ENCODE measurements at places on chromosomes 1 and 21.

GRCh38 chr1:96481409-96481808 is 240.2 kb upstream of the PTBP2 start:
- DNase-seq: no peak

DNA sequence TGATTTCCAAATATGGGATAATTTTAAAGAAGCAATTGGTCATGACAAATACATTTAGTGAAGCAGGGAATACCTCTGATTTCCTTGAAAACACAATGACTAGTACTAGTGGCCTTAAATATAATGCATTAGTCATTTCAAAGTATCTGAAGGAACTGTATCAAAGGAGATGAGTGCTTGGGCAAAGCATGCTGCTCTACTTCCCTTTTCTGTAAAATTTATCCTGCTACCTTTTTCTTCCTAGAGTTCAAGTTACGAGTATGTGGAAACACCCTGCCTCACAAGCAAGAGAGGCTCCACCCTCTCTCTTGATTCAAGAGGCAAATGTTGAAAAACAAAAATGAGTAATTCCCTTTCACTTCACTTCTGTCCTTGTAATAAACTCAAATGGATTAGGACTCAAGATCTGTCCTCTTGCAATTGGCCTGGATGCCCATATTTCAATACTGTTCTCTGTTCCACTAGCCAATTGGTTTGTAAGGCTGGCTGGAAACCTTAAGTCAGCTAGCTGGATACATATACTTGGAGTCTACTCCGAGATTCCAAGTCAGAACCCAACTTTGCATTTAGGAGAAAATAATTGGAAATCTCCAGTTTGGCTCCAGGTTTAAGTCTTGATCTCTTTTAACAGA is 92.5 kb downstream of the CDC42BPA start:
- DNase-seq: peak; percentile 50

DNA sequence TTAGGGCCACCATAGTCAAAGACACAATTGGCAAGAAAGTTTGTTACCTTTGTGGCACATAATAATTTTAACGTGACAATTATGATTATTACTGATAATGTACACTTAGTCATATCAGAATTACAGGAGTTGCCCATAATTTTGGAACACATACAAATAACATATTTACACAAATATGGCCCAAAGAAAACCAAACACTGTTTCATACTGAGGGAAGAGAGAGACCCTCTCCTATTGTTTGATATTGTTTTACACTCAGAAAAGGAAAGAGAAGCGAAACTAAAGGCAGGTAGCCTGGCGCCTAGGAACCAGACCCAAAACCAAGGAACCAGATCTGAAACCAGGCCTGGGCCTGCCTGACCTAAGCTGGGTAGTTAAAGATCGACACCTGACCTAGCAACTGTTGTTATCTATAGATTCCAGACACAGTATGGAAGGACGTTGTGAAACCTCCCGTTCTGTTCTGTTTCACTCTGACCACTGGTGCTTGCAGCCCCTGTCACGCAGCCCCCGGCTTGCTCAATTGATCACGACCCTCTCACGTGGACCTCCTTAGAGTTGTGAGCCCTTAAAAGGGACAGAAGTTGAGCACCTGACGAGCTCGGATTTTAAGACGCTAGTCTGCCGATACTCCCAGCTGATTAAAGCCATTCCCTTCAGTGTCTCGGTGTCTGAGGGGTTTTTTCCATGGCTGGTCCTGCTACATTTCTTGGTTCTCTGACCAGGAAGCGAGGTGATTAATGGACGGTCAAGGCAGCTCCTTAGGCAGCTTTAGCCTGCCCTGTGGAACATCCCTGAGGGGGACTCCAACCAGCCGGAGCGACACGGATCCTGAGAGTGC is 27.9 kb downstream of the C1orf115 start:
- no peak for DNase-seq

- no peak for DNase-seq
Observed at GRCh38 chr1:228510101-228510802, 23.1 kb downstream of the RNF187 start.

GRCh38 chr1:29398431-29398830 is 162.1 kb downstream of the PTPRU start:
- no peak for DNase-seq

DNA sequence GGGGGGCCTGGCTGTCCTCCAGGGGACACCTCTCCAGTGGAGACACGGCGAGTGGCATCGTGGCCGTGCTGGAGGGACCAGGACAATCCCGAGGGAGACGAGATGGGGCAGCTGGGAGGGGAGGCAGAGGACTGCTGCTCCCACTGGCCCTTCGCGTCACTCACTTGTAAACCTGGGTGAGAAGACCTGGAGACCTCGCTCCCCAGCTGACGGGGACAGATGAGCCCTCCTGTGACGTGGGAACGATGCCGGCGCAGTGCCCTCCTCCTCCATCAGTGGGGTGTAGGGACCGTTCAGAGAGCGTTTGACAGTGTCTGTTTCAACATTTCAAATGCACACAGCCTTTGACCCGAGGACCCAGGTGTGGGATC is 4.6 kb downstream of the SPATC1L start:
- no peak for DNase-seq

DNA sequence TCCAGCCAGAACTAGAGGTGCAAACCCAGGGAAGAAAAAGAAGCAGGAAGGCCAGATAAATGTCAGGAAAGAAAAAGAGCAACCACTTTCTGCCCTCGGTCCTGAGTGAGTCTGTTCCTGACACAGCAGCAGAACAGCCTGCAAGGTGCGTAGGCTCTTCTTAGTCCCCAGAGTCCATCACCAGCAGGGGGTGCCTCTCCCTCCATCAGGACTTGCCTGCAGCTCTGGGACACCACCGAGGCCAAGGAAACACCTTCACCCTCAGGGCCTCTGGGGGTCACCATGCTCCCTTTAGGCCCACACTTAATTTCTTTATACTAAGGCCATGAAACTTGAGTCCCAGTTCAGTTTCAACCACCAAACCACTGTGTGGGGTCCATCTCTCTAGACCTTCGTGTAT is 43.7 kb upstream of the NFASC start:
- no peak for DNase-seq

DNA sequence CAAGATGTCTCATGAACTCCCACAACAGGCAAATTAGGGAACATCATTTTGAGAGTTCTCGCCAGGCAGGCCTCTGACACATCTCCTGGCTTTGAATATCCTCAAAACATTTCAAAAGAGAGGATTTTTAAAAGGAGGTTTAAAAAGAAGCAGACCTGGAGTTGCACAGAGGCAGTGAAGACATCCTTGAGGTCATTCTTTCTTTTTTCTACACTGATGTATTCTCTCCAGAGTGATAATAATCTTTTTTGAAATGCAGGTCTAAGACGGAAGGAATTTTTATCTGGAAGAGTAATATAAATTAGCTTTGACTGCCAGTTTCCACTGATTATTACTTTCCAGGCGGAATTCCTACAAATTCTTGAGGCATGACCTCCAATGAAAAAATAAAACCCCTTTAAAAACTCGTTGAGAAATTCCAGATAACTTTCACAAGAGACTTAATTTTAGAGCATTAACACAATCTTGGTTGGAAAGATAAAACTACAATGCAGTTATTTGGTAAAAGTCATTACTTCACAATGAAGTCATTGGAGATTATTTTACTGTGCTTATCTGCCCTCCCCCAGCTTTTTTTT is 125.0 kb downstream of the LYPLAL1 start:
- no peak for DNase-seq

DNA sequence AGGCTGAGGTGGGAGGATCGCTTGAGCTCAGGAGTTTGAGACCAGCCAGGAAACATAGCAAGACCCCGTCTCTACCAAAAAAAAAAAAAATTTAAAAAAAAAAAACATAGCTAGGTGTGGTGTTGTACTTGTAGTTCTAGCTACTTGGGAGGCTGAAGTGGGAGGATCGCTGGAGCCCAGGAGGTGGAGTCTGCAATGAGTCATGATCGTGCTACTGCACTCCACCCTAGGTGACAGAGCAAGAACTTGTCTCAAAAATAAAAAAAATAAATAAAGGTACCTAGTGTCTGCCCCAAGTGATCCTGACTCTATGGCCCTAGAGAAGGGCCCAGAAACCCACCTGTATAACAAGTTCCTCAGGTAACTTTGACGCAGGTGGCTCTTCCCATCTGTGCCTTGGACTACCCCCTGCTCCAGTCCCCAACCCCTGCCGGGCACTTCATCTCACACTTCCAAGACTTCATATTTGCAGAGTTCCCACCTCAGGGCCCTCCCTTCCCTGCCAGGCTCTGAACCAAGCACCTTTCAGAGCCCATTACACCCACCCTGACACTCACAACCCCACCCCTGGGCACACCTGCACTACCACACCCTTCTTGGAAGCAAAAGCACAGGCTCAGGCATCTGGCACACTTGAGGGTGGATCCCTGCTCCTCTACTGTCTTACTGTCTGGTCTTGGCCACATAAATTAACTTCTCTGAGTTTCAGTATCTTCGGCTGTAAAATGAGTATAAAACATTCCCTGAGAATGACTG is 80.2 kb upstream of the KLHDC7A start:
- no peak for DNase-seq

- no peak for DNase-seq
Observed at GRCh38 chr1:114384922-114385321, 126.1 kb downstream of the TRIM33 start.

DNA sequence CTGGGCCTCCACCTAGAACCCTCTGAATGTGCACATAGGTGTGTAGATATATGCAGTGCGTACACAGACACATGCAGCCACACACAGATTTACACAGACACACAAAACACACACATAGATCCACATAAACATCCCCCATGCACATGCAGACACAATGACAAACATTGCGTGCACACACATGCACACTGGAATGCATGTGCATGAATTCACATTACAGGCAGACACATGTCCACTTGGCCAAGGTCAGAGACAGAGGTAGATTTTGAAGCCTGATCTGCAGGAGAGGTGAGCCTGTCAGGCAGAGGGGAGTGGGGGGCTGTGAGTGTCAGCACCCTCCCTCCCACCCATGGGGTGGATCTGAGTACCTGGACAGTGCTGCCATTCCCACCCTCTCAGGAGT is 338.5 kb downstream of the PTPRU start:
- no peak for DNase-seq

DNA sequence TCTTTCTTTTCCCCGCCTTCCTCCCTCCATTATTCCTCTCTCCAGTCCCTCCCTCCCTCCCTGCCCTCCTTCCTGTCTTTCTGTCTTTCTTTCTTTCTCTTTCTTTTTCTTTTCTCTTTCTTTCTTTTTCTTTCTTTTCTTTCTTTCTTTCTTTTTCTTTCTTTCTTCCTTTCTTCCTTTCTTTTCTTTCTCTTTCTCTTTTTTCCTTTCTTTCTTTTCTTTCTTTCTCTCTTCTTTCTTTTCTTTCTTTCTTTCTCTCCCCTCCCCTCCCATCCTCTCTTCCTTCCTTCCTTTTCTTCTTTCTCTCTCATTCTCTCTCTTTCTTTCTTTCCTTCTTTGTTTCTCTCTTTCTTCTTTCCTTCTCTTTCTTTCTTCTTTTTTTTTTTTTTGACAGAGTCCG is 402.2 kb upstream of the PLXNA2 start:
- no peak for DNase-seq

GRCh38 chr1:28132171-28133167 is 44.0 kb downstream of the PTAFR start:
- DNase-seq: no peak

DNA sequence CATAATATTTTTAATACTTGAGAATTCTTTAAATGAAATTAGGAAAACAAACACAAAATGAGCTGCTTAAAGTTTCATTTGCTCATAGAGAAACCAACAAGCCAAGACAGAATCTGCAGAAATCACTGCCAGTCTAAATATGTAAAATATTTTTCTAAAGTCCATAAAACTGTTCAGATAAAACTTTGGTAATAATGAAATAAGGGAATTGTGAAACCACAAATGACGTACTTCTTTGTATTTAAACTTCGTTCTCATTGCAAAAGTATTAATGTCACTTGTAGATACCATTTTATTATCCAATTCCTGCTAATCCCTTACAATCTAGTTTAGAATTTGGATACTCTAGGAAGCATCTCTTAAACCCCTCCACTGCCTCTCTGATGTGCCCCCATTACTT is 234.5 kb upstream of the NEGR1 start:
- no peak for DNase-seq

DNA sequence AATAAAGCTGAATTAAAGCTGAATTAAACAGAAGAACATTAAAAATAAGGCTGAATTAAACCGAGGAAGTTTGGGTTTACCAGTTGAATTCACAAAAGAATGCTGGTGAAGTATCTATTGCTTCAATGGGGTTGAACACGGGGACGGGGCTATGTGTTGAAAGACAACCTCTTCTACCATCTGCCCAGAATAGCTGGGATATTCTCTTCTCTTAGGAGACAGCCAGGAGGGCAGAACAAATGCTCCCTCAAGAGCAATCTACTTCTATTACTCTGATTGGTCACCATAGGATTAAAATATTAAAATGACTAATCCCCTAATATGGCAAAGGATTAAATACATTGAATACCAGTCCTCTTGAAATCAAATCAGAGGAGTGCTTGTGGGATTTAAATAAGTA is 68.4 kb downstream of the LPGAT1 start:
- no peak for DNase-seq

DNA sequence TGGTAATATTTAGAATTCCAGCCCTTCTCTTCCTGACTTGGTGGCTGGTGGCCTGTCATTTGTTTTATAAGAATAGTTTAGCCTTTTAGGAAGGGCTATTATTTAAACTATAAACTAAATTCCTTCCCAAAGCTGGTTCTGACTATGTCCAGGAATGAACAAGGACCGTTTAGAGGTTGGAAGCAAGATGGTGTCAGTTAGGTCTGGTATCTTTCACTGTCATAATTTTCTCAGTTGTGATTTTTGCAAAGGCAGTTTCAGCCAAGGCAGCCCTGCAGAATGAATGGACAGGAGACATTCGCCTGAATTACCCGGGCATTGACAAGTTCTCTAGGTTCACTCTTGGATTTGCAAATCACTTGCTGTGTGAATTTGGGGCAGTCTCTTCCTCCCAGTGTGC is 67.2 kb downstream of the TLR5 start:
- DNase-seq: no peak

DNA sequence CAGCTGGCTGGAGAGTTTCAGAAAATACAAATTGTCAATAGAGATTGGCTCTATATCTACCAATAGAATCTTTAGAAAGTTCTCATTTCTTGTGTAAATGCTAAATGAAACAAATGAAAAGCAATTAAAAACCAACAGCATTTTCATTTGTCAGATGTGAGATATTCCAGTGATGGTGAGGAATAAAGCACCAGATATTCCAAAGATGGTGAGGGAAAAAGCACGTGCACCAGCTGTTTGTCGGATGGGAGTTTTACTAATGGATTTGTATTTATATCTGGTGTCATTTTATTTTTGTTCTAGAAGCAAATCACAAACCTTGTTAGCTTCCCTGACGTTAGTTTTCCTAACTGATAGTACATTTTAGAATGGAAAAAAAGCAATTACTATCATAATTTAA is 188.8 kb downstream of the PCP4 start:
- DNase-seq: no peak

DNA sequence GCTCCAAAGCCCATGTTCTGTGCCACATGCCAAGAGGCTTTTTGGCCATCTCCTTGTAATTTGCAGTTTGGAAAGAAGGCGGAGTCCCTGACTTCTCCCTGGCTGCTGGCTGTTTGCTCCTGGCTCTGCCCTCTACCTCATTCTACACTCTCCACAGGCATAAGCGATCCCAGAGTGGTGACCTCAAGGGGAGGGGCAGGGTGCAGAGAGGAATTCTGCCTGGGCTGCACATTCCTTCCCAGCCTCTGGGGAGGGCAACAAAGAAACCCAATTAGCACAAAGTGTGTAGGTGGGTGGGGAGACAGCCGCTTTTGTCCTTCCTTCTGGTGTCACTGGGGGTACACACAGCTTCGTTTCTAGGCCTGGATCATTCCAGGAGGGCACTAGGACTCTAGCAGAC is 95.3 kb downstream of the HIVEP3 start:
- DNase-seq: no peak

Measured in glomerular endothelial cell (primary cell).